ENCODE measurements at places on chromosomes 5 and 9. TPM values are rescaled to one million over a fixed set of nuclear protein-coding genes. Genes with fewer than 3 reads are reported as not detected.

Gene UBE2QL1
- total RNA-seq: under 0.01 TPM

Gene GRM6
- under 0.01 TPM for total RNA-seq

Gene TRIM7
- 4.0 TPM for total RNA-seq

Gene PPP1R26
- total RNA-seq: 10.1 TPM

Gene ANKRD34B
- total RNA-seq: not detected

Gene LHX3
- total RNA-seq: not detected

All from hair follicle dermal papilla cell (primary cell).